ENCODE measurements at places on chromosomes 16 and 17.

DNA sequence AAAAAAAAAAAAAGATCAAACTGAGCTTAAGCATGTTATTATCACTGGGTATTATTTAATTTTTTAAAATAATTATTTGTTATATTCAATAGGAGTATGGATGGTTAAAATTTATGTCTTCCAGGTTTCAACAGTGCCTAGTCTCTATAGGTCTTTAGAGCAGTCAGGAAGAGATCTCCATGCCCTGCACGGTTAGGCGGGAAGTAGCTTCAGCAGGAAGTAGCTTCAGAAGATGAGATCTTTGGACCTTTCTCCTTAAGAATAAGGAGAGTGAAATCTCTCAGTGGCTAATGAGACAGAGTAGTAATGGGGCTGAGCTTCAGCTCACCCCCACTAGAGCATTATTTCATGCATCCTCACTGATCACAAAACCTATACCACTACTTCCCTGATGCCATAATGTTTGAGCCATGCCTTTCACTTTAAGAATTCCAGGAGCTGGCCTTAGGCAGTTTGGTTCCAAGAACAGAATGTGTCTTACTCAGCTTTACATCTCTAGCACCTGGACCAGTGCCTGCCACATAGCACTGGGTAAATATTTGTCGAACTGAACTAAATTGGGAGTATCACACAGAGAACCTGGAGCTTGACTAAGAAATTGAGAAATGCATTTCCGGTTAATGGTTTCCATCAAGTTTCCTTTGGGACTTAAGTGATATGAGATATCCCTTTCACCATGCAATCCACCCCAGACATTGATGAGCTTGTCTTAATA is 43.5 kb downstream of the SCPEP1 start:
- DNase-seq, result no peak

DNA sequence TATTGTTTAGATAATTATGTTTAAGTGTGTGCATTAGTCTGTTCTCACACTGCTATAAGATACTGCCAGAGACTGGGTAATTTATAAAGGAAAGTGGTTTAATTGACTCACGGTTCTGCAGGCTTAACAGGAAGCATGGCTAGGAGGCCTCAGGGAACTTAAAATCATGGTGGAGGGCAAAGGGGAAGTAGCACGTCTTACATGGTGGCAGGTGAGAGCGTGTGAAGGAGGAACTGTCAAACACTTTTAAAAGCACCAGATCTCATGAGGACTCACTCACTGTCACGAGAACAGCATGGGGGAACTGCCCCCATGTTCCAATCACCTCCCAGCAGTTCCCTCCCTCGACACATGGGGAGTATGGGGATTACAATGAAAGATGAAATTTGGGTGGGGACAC is 203.5 kb upstream of the GOT2 start:
- DNase-seq, result no peak

DNA sequence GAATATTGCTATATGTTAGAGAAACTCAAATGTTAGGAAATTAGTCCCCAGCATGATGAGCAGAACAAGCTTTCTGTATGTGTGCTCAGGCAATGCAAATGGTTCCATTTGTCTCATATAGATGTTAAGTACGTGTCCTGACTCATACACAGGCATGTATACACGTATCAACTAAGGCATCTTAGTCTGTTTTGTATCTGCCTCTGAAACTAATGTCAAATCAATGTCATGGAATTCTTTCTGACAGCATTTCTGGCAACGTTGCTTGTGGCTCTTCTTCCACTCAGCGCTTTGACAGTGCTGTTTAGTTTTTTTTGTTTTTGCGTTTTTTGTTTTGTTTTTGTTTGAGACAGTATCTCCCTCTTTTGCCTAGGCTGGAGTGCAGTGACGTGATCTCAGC is 111.9 kb downstream of the CNTNAP4 start:
- DNase-seq, result no peak

- no peak for DNase-seq
These were observed 702 bp downstream of the NUDT21 start for GRCh38 chr16:56450275-56450985.

- DNase-seq, result no peak
These were observed 7.1 kb downstream of the GIT1 start for GRCh38 chr17:29582254-29582765.

GRCh38 chr16:47408491-47408890 is 52.4 kb downstream of the ITFG1 start:
- DNase-seq, result no peak

DNA sequence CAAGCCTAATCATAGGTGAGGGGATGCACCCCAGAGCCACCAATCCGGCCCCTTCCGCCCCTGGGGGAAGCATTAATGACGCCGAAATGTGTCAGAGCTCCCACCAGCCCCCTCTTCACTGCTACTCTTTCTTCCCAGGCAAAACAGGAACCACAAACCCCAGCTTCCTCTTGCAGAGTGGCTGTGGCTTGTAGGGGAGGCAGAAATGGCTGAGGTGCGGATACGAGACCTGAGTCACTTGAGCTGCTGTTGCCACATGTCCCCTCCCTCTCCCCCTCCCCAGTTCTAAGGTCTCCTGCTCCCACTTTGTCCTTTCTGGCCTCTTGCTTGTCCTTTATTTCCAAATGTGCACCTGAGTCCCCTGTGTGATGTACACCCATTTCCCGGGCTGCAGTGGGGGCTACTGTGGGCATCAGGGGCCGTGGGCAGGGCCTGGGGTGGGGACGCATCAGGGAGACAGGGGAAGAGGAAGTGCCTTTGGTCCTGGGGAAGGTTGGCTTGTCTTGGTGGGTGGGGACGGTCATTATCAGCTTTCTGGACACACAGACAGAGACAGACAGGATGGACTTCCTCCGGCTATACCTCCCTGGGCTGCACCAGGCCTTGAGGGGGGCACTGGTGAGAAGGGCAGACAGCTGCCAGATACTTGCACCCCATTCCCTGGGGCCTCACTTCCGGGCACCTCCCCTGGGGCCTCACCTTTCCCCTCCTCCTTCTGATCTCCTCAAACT is at the start of gene APOBR:
TSS of gene APOBR (plus strand) at position 523 of the 731 bp plus-strand sequence. CDS start at position 562, 39 bp downstream.
- DNase-seq, result peak; percentile 75

GRCh38 chr17:63445954-63446752 is at the start of gene CYB561:
Gene CYB561, minus strand, starts transcription at chr17:63446306. Its CDS starts 8,759 bp downstream, at chr17:63437547.
- peak; percentile 77 for DNase-seq

DNA sequence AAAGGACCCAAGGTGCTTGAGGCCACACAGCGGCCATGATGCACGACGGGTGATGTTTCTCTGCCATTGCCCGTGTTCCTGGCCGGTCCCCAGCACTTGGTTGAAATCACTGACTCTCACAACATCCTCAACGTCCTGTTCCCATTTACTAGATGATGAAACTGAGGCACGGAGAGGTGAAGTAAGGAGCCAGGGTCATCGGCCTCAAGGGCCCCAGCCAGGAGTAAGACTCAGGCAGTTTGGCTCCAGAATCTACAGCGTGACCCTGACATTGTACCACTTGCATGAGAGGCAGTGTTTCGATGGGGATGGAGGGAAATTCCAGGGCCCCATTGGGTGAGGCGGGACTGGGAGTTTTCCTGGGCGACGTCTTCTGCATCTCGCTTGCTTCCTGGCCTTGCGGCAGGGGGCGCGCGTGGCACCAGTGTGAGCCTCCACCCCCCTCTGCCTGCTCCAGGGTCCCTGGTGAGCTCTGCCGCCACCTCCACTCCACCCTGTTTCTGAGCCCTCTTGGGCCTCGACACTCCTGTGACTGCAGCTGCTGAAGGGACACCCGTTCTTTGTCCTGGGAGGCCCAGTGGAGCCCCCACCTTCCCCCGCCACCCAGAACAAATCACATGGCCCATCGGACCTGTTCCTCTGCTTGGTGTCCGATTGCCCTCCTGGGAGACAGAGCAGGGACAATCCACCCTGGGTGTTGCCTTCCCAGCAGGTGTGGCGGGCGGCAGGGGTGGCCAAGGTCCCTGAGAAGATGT is 133.0 kb upstream of the GSE1 start:
- peak; percentile 9 for DNase-seq

DNA sequence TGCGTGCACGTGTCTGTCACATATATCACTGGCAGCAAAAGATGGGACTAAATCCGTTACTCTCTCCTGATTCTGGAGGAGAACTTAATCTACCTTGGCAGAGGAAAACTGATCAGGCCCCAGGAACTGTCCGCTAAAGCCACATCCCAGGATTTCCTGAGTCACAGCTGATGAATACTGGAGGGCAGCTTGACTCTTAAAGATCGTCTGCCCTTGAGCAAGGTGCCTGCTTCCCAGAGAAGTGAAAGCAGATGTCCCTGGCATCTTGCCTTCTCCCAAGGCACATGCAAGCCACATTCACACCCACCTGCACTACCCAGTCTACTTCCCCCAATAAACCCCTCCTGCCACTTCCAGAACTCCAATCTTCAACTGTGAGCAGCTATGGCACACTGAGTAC is 99.8 kb downstream of the CPPED1 start:
- DNase-seq, result no peak

GRCh38 chr17:55098765-55099164 is 130.2 kb downstream of the STXBP4 start:
- no peak for DNase-seq

DNA sequence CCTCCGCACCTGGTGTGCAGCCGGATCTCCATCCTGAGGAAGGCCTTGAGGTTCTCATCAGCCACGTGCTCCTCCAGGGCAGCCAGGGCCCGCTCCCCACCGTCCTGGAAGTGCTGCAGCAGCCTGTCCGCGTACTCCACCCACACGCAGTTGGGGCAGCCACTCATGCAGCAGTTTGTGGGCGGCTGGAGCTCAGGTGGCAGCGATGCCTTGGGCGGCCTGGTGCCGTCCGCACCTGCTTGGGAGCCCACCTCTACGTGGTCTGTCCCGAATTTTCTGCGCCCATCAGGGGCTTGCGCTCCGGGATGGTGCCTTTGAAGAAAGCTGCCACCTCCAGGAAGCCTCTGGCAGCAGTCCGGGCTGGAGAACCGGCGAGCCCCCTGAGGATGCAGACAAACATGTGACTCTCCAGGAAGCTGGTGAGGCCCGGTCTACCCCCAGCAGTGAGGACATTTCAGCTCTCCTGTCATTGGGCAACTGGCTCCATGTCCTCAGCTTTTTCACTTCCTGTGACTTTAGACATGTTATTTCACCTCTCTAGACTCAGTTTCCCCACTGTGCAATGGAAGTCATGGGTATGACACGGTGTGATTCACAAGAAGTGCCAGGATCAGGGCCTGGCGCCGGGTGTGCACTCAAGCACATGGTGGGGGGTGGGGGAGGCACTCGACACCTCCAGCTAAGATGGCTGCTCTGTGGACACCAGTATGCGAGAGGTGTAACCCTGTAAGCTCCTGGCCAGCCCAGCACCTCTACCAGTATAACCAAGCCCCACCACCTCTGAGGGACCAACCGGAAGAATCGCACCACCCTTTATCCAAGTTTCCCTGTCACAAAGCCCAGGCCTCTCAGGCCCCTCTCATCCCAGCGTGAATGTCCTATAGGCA is 957 bp downstream of the OXLD1 start:
- peak; percentile 67 for DNase-seq

- DNase-seq, result no peak
These were observed 1049.1 kb upstream of the GOT2 start for GRCh38 chr16:59783191-59783590.

GRCh38 chr17:45975640-45976295 is 23.3 kb upstream of the STH start:
- no peak for DNase-seq

GRCh38 chr17:76123749-76124581 is 17.1 kb downstream of the FOXJ1 start:
- DNase-seq, result no peak

DNA sequence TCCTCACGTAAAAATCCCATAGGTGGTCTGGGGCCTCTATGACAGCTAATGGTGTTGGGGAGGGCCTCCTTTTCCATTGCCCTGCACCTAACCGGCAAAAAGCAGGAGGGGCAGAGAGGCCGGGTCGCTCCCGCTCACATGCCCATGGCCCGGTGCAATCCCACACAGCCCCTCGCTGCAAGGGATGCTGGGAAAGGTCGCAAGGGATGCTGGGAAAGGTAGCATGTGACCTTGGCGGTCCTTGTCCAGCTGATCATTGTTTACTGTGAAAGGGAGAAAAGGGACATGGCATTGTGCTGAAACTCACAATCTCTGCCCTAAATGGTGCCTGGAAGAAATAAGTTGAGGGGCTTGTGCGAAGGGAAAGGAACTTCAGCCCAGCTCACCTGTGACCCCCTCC is 10.0 kb downstream of the DEF8 start:
- DNase-seq, result no peak

GRCh38 chr16:90032674-90033331 is 13.5 kb upstream of the DBNDD1 start:
- DNase-seq, result no peak

DNA sequence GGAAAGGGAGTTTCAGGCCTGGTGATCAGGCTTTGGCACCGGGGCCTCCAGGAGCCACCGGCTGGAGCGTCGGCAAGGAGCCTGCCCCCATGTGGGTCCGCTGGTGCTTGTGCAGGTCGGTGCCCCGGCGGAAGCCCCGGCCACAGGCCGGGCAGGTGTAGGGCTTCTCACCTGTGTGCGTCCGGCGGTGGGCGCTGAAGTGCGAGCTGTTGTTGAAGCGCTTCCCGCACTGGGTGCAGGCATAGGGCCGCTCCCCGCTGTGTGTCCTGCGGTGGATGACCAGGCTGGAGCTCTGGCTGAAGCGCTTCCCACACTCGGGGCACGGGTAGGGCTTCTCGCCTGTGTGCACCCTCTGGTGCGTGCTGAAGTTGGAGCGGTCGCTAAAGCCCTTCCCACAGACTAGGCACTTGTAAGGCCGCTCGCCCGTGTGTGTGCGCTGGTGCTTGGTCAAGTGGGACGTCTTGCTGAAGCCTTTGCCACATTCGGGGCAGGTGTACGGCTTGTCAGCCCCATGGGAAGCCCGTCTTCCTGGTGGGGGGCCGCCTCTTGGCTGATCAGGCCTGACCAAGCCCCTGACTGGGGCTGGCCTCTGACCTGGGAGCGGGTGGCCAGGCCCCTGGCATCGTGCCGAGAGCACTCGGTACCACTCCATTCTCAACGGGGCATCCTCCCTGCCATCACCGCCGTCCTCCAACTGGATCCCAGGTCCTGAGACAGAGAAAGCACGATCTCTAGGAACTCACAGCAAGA is 14.4 kb downstream of the ZNF500 start:
- no peak for DNase-seq

- no peak for DNase-seq
These were observed 34.0 kb upstream of the NLK start for GRCh38 chr17:28008513-28008912.

GRCh38 chr16:86248310-86248905 is 261.9 kb upstream of the FOXF1 start:
- no peak for DNase-seq

DNA sequence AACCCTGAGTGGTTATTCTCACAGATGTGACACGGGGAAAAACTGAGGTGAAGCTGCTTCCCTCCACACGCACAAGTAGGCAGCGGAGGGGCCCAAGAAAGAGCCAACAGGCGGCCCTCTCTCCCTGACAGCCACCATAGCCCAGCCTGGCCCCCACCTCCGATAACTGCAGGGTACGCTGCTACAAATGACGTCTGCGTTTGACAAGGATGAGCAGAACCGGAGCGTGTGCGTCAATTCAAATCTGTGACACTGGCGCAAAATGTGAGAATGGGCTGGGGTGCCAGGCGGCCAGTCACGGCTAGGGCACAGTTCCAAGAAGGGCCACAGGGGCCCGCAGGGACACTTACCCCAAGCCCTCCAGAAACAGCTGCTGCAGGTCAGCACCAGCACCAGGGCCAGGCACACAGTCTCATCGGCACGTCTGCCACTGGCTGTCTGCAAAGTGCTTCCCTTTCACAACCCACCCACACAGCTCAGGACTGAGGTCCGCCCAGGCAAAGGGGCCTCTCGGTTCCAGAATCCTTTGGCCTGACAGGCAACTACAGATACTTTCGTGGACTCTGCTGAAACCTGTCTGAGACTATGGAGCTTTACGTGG is 14.4 kb downstream of the AXIN1 start:
- DNase-seq, result no peak

- no peak for DNase-seq
These were observed 37.5 kb upstream of the LITAF start for GRCh38 chr16:11624205-11624604.

Data from stimulated activated CD4-positive, alpha-beta T cell treated with anti-CD3 and anti-CD28 coated beads, Interleukin-4, amount 100 ng/mL, for 1 hour (primary cell).